Stimulated activated CD8-positive, alpha-beta memory T cell treated with anti-CD3 and anti-CD28 coated beads, Interleukin-15, amount 100 ng/mL, for 48 hours (primary cell): ENCODE measurements at places on chromosomes 16 and 17.

- DNase-seq, result no peak
Measured at GRCh38 chr17:74340470-74341023, 14.5 kb downstream of the KIF19 start.

DNA sequence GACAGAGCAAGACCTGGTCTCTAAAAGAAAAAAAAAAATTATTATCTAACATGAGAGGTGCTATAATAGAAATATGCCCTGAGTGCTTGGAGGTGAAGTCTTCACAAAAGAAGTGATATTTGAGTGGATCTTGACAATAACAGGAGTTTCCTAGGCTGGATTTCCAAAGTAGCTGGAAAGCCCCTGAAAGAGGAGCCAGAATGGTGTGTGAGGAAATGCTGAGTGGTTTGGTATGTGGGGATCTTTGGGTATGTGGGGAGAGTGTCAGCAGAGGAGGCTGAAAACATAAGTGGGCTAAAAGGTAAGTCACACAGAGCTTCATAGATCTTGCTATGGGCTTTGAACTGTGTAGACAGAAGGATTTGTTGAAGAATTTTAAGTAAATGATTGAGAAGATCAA is 100.1 kb downstream of the YPEL2 start:
- DNase-seq, result no peak

DNA sequence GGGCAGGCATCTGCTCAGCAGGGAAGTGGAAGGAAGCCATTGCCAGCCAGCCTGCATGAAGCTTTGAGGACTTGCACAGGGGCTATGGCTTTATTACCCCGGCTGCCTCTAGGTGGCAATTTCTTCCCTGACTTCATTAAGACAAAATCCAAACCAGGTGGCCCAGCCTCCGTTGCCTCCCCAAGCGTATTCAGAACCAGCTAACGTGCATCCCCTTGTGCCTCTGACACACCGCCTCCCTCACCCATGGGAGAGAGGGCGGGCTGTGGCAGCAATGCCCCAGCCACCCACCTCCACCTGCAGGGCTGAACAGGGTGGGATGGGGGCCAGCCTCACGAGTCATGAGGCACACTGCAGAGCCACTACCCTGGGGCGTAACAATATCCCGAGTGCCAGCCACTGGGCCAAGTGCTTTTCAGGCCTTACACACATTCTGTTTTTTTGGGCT is 6.8 kb downstream of the KIFC3 start:
- no peak for DNase-seq

- no peak for DNase-seq
Measured at GRCh38 chr17:12627781-12628451, 37.8 kb upstream of the MYOCD start.

GRCh38 chr16:85867189-85867588 is 31.8 kb upstream of the IRF8 start:
- no peak for DNase-seq

- no peak for DNase-seq
Measured at GRCh38 chr17:50451943-50452629, 16.6 kb downstream of the CHAD start.

GRCh38 chr17:42411361-42411760 is 11.7 kb downstream of the CAVIN1 start:
- DNase-seq, result no peak

DNA sequence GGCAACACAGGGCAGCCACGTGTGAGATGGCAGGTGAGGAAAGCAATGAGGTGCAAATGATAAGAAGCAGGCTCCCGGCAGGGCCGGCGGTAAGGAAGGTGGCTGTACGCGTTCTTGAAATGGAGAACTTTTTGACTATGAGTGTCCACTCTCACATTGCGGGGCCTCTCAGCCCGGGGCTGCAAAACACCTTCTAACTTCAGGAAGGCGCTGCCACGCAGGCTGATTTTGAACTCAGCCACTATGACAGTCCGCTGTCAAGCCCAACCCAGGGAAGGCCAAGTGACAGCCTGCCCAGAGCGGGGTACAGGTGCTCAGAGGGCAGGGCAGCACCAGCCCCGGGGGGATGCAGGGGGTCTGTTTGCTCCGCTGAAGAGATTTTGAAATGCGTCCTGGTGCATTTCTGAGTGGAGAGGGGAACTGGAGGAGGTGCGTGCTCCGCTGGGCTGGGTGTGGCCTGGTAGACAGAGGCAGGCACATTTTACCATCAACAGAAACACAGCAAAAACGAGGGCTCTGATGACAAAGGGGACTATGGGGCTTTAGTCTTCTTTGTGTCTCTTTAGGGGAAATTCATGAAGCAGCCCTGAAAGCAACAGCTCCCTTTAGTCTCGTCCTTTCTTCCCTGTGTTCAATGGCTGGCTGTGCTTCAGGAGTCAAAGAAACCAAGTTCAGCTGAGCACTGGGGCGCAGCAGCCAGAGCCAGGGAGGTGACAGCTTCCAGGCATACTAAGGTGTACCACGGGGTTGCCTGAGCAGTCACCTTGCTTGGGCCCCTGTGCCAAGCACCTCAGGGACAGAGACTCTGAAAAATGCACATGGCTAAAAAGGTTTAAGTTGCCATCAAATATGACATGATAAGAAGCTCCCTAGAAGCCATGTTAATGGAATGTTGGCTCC is 14.6 kb upstream of the SREBF1 start:
- no peak for DNase-seq

DNA sequence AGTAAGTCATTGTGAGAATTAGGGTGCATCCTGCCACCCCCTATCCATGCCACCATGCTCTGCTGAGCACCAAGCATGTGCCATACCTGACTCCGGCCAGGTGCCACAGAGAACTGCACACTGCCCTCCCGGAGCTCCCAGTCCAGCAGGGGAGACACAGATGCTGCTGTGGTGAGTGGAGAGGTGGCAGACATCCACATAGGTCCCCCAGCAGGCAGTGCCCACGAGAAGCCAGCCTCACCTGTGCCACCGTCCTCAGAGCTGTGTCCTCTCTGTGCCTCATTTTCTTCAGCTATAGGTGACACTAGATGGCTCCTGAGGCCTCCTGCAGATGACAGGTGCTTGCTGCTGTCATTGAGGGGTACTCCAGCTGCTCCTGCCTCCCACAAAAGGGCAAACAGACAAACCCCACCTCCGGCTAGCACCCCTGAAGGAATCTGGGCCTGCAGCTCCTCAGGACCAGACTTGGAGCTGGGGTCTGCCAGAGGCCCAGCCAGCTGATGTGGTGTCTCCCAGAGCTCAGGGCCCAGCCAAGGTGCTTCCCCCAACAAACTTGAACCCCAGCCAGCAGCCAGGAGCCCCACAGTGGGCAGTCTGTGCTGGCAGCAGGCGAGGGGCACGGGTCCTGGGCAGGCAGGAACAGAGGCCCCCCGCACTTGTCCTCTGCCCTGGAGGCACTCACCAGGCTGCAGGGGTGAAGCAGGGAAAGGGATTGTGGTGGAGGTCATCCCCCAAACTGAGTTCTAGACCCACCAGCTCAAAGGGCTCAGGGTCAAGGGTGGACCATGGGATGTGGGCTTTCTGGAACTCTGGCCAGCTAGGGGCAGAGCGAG is 17.1 kb downstream of the FOXJ1 start:
- no peak for DNase-seq

DNA sequence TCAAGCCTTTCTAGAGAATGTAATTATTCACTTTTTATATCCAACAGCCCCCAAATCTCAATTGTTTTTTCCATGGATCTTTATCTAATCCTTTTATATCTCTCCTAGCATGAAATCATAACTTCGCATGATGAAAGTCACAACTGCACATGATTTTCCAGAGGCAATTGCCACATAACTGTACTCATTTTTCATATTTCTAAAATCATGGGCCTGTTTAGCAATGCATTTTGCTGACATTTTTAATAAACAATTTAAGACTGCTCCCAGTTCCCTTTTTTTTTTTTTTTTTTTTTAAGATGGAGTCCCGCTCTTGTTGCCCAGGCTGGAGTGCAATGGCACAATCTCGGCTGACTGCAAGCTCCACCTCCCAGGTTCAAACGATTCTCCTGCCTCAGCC is 83.5 kb downstream of the VMP1 start:
- DNase-seq, result no peak

DNA sequence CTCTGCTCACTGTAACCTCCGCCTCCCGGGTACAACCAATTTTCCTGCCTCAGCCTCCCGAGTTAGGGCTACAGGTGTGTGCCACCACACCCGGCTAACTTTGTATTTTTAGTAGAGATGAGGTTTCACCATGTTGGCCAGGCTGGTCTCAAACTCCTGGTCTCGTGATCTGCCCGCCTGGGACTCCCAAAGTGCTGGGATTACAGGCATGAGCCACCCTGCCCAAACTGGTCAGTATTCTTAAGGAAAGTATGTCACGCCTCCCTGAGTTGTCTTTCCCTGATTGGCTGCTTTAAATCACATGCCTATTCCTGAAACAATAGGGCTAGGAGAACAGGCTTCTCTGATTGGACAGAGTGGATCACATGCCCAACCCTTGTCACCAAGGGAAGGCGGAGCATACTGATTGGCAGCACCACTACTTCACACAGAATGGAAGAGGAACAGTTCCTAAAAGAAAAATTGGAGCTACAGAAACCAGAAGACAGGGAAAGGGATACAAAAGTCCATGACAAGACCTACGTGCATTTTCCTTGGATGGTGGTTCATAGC is 17.6 kb upstream of the CYB5B start:
- no peak for DNase-seq
